ENCODE measurements at places on chromosomes 16 and 17. TPM values are rescaled to one million over a fixed set of nuclear protein-coding genes. Genes with fewer than 3 reads are reported as not detected.

- H3K27ac ChIP-seq, result no peak overlapping the region
- peaks cover 17% of the 10 kb centered on the region for H3K36me3 ChIP-seq
- H3K4me3 ChIP-seq, result no peak overlapping the region
- peaks cover 81% of the 10 kb centered on the region for H3K4me1 ChIP-seq
- no peaks in the 10 kb centered on the region for H3K27me3 ChIP-seq
These were observed 44.8 kb downstream of the GLG1 start for GRCh38 chr16:74562117-74562516.

- H3K36me3 ChIP-seq, result no peaks in the 10 kb centered on the region
- H3K4me3 ChIP-seq, result no peak overlapping the region
- no peak overlapping the region for H3K27ac ChIP-seq
These were observed 31.4 kb downstream of the ASGR1 start for GRCh38 chr17:7147772-7148171.

- H3K36me3 ChIP-seq, result no peaks in the 10 kb centered on the region
- H3K27ac ChIP-seq, result no peak overlapping the region
- no peak overlapping the region for H3K4me3 ChIP-seq
- no peaks in the 10 kb centered on the region for H3K27me3 ChIP-seq
These were observed 108.1 kb downstream of the STX8 start for GRCh38 chr17:9467518-9467917.

Gene HSD17B1
- 0.35 TPM for total RNA-seq

Gene MYH2
- total RNA-seq, result not detected

Gene ZG16
- not detected for total RNA-seq

DNA sequence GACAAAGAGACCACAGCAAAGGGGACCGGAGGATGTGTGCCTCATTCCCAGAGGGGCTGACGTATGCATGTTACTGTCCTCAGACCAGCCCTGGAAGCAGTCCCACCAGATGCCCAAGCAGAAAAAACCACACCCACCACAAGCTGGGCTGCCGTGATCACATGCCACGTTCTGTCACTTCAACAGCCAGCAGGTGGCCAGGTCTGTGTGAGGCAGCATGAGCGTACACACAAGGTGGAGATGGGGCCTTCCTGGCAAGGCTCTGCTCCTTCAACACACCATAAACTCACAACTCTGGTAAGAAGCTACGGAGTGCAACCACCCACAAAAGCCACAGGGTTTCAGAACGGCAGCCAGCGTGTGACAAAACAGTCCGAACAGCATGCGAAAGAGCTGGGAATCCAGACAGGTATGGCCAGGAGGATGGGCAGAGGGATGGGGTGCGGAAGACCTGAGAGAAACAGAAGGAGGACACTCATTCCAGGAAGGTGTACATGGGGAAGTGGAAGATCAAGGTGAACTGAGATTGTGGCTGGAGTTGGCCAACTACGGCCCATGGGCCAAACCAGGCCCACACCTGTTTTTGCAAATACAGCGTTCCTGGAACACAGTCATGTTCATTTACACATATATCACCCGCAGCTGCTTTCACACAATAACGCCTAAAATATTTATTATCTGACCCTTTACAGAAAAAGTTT, 27.9 kb downstream of the MBTPS1 start:
- DNase-seq, result peak; percentile 82
- H3K27me3 ChIP-seq, result no peaks in the 10 kb centered on the region
- H3K27ac ChIP-seq, result no peak overlapping the region
- H3K4me1 ChIP-seq, result peaks cover 43% of the 10 kb centered on the region
- H3K4me3 ChIP-seq, result no peak overlapping the region

DNA sequence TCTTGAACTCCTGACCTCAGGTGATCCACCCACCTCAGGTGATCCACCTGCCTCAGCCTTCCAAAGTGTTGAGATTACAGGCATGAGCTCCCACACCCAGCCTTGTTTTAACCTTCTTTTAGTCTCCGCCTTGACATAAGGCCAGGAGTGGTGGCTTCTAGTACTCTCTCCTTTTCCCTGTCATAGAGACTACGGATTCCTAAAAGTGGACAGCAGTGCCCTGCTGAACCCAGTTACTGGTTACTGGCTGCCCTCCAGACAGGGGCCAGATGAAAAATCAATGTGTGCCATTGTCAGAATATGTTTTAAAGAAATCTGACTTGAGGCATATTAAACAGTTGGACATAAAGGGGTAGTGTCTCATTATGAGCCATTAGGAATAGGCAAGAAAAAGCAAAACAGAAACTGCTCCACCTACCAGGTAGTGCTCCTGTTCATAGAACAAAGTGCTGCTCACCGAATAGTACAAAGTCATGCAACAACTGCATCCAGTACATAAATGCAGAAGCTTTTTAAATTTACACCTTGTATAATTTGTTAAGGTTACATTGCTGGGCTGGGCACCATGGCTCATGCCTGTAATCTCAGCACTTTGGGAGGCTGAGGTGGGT, 32.1 kb downstream of the TRIM25 start:
- H3K4me1 ChIP-seq, result no peaks in the 10 kb centered on the region
- H3K27me3 ChIP-seq, result no peaks in the 10 kb centered on the region
- H3K27ac ChIP-seq, result no peak overlapping the region
- no peak for DNase-seq

Gene C16orf86
- total RNA-seq, result 3.0 TPM

GRCh38 chr17:7431231-7431630, 2.6 kb downstream of the SPEM3 start:
- DNase-seq, result no peak
- no peaks in the 10 kb centered on the region for H3K27me3 ChIP-seq
- no peaks in the 10 kb centered on the region for H3K36me3 ChIP-seq
- H3K27ac ChIP-seq, result no peak overlapping the region

DNA sequence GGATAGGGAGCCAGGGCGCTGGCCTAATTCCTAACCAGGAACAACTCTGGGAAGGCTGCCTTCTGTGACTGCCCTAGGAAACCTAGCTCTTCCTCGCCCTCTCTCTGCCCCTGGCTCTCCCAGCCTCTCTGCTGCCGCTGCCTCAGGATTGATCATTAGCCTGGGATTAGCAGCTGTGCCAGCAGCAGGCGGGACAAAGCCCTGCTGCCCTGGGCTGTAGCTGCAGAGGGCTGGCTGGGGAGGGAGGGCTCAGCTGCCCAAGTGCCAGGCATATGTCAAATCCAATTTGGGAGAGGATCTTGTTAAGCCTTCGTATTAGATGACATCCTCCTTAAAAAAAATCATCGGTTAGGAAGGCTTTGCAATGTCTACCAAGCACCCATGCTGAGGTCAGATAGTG, 144.8 kb upstream of the CCL2 start:
- H3K36me3 ChIP-seq, result no peaks in the 10 kb centered on the region
- H3K27ac ChIP-seq, result no peak overlapping the region
- peaks cover 33% of the 10 kb centered on the region for H3K27me3 ChIP-seq
- no peaks in the 10 kb centered on the region for H3K4me1 ChIP-seq
- H3K4me3 ChIP-seq, result no peak overlapping the region

Data from activated CD4-positive, alpha-beta T cell treated with anti-CD3 and anti-CD28 coated beads for 36 hours (primary cell).